ENCODE measurements at places on chromosomes 5 and 9.

DNA sequence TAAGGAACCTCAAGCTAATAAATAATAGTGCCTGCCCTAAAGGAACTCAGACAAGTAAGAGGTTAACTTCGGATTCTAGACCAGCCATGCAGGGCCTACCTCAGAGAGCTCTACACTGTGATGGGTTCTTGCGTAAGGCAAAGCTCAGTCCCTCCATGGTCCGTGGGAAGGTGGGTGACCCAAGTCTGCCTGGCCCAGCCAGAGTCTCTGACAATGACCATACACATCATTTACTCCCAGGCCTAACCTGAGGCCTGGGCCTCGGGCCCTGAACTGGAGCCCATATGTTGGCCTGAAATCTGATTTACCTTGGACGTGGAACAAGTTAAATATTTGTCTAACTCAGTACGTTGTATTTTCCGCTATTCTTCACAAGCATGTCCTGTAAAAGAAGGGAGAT is 55.1 kb downstream of the TMEM174 start:
- DNase-seq, result no peak

- DNase-seq, result no peak
Observed at GRCh38 chr9:91071184-91071990, 269.8 kb downstream of the SYK start.

GRCh38 chr9:124521142-124521541 is 13.9 kb upstream of the NR5A1 start:
- no peak for DNase-seq

- DNase-seq, result no peak
Observed at GRCh38 chr5:7251132-7251531, 144.8 kb upstream of the ADCY2 start.

GRCh38 chr5:179869641-179870402 is 11.2 kb upstream of the MRNIP start:
- no peak for DNase-seq

- no peak for DNase-seq
Observed at GRCh38 chr5:54704825-54705224, 187.3 kb downstream of the SNX18 start.

DNA sequence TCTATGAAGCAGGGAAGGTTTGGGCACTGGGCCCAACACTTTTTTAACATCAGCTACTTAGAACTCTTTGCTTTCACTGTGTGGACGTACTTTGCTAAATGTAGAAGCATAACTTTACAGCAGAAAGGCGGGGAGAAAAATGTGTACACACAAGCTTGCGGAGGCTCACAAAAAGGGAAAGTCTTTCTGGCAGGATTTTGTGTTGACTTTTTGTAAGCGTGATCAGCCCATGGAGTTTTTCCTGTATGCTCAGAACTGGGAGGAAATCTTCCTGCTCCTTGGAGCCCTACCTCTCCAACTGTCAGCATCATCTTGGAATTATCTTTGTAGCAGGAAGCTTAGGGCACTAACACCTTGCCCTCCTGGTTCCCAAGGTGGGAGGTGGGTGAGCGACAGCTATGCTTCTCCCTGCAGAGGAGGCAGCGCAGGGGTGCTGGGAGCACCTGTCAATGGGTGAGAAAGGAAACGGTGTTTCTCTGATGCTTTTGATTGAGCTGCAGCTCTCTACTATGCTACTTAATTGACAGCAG is 321.9 kb downstream of the GADD45G start:
- no peak for DNase-seq

GRCh38 chr5:3000631-3001030 is 249.2 kb upstream of the IRX2 start:
- no peak for DNase-seq

- DNase-seq, result no peak
Observed at GRCh38 chr5:128252196-128252595, 168.6 kb downstream of the SLC12A2 start.
